ENCODE measurements at places on chromosomes 4 and X.
A peak's percentile ranks its signal among the peaks of the same experiment; 100 is the strongest.

DNA sequence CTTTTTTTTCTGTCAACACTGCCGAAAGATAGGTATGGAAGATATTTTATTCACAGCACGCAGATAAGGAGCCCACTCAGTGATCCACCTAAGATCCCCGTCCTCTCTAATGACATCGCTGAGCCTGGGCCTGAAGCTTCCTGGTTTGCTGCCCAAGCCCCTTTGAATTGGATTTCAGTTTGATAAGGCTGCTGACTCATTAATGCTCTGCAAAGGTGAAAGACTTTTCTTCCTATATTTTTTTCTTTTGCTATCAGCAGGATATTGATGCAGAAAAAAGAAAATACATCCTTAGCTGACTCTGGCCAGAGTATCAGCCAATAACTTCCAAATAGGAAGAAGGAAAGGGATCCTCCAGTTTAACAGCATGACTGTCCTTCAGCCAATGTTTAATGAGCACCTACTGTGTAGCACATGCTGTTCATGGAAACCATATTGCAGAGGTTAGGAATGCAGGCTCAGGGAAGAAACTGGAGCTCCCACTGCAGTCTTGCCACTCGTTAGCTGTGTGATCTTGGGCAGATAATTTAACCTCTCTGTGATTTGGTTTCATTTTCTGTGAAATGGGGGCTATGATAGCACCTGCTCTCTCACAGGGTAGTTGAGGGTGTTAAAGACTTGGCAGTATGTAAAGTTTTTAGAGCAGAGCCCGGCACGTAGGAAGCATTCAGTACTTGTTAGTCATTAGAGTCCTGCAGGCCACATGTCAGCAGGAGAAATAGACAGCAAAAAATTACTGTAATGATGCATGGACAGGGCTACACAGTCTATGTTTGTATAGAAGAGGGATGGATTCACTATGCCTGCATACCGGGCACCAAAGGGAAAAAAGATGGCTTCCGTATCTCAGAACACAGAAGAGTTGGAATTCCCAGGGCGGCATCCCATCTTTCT lies 39.3 kb downstream of the EVC start:
- DNase-seq, result no peak

DNA sequence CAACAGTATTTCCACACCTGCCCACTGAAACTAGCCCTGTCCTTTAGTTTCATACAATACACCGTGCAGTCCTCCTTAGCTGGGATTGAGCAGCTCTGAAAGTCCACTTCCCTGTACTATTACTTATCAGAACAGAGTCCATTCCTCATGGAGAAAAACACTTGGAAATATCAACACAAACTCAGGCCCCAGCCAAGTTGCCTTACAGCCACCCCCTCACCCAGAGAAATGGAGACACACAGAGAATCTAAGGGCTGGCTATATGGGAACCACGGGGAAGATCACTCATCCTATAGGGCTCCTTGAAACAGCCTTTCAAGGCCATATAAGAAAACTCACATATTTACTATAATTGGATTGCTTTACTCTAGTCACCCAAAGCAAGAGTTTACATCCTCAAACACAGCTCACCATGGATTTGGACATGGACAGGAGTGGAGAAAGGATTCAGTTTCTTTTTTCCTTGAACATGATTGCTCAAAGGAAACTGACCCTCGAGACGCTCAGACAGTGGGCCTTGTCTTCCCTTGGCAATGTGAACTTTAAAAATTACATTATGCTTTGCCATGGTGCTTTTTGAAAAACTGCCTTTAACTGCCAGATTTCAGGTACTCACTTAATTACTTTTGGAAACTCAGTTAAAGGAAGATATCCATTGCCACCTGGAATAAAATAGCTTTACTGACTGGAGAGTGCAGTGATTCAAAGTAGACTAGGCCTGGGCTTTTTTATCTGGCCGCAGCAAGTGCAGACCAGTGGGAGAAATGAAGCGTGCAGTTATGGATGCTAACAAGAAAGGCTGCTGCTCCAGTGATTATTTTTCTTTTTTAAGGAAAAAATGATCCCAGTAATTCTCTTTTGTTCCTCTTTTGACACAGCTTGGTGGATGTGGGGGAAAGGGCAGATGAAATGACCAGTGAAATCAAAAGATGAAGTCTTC lies 1.6 kb downstream of the SCARB2 start:
- DNase-seq, result no peak

DNA sequence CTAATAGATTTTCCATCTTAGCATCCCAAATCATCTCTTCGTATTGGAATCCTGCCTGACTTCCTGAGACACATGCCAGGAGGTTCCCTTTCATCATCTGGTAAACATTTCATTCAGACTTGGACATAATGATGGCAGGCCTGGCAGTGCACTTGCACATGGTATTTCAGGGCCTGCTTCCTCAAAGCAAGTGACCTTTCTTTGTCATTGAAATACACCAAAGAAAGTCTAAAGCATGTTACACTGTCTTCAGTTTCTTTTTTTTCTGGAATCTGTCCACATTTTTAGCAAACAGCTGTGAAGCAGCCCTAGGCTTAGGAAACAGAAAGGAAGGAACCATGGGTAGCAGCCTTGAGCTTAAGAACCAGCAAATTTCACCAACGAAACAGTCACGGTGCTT lies 205.9 kb upstream of the VCX start:
- DNase-seq, result no peak

DNA sequence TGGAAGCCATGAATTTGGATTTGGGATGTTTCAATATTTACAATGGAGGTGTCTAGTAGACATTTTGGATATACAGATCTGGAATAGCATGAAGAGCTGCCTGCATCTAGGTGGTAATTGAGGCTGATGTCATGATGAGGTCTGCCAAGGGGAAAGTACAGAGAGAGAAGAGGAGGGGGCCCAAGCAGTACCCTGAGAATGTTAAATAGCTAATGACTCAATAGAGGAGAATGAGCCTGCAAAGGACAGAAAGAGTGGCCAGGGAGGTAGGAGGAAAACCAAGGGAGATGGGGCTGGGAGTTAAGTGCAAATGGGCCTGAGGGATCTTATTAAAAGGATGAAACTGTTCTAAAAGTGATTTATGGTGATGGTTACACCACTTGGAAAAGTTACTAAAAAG lies 182.2 kb upstream of the KIT start:
- DNase-seq, result no peak

GRCh38 chr4:67459164-67459563 lies 86.1 kb downstream of the CENPC start:
- DNase-seq, result no peak

GRCh38 chr4:117783716-117784115 lies 250.6 kb upstream of the NDST3 start:
- DNase-seq, result no peak

DNA sequence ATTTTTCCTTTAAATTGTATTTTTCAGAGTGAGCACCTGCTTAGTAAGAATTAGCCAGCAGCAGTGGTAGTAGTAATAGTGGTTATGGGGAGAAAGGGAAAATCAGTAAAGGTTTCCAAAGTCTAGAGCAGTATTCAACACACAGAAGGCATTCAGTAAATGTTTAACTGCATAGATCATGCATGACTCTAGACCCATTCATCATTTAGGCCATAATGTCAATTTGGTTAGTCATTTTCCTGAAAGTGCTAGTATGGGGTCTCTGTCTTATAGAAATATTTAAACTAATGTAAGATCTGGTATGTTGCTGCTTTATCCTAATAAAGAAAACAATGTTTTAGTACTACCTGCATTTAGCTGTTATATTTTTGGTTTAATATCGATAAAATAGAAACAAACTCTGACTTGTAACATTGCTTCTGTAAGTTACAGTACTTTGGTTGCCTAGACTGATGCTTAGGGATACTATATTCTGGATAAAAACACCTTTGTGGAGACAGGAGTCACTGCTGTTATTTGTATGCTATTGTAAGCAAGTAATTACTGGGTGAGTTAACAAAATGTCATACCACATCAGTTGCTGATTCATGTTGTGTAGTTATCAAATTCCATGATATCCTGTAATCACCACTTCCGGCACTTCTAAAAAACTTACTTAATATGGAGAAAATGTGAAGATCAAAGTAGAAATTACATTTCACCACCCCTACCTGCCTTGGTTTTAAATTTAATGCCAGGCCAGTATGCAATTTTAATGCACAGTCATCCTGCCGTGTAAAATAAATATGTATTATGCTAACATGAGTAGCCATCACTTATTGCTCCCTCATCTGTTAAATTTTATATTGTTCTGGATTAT lies 115.8 kb upstream of the BMPR1B start:
- no peak for DNase-seq

GRCh38 chrX:23664496-23664895 lies 2.8 kb upstream of the PRDX4 start:
- no peak for DNase-seq

- no peak for DNase-seq
Measured at GRCh38 chrX:112819813-112820212, 20.8 kb downstream of the AMOT start.

- DNase-seq, result no peak
Measured at GRCh38 chr4:133620555-133620954, 471.5 kb downstream of the PCDH10 start.

DNA sequence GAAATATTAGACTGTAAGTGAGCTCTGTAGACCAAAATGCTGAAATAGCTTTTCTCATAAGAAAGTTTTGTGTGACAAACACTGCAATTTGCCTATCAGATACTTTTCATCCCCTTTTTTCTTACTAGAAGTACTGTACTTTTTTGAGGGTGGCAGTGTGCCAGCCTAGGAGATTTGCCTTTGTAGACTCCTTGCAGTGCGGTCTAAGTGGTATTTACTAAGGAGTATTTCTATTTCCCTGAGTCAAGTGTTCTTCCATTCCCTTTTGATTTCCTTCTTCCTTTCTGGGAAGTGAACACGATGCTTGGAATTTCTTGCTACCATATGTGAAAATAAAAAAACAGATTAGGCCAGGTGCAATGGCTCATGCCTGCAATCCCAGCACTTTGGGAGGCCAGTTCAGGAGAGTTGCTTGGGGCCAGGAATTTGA lies 34.6 kb downstream of the PDLIM5 start:
- DNase-seq, result no peak

GRCh38 chr4:45663003-45663402 lies 460.9 kb downstream of the GABRG1 start:
- no peak for DNase-seq

- DNase-seq, result no peak
Measured at GRCh38 chr4:153799694-153800074, 10.8 kb upstream of the SFRP2 start.

DNA sequence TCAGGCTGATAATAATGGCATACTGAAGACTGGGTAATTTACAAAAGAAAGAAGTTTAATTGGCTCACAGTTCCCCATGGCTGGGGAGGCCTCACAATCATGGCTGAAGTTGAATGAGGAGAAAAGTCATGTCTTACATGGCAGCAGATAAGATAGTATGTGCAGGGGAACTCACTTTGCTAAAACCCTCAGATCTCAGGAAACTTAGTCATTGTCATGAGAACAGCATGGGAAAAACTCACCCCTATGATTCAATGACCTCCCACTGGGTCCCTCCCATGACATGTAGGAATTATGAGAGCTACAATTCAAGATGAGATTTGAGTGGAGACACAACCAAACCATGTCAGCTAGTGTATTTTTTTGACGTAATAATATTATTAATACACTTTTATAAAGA lies 149.8 kb upstream of the BOD1L1 start:
- DNase-seq, result no peak

DNA sequence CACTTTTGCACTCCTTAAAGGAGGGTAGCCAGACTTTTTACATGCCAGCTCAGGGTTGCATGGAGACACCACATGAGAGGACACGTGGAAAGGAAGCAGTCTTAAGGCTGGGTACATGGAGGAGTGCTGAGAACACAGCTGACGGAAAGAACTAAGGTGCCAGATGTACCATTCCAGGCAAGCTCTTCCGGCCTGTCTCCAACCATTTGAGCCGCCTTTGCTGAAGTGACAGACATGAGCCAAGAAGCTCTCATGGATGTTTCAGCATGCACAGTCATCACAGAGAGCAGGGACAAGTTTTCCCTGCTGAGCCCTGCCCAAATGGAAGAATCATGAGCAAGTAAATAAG lies 83.4 kb upstream of the BMP2K start:
- DNase-seq, result no peak

DNA sequence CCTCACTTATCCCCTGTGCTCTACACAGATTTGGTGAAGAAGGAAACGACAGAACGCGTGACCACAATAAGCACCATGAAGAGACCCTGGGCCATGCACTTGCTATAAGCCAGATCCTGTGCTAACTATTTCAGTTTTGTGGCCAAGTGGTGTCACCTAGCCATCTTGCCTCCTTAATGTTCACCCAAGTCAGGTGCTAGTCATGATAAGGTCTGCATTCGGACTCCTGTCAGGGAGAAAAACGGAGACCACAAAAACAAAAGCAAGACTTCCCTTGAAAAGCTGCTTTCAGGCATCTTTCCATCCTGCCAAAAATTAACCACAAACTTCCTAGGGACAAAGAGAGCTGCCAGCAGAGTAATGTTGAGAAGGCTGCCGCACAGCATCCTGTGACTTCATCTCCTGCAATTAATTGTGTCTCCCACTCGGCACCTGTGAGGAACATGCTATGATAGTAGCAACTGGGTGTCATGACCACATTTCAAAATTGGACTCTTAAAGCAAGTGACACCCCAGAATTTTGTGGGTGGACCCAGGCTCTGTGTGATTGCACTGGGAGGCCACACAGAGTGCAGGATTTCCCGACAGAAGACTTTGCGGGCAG lies 8.8 kb upstream of the IDS start:
- no peak for DNase-seq

DNA sequence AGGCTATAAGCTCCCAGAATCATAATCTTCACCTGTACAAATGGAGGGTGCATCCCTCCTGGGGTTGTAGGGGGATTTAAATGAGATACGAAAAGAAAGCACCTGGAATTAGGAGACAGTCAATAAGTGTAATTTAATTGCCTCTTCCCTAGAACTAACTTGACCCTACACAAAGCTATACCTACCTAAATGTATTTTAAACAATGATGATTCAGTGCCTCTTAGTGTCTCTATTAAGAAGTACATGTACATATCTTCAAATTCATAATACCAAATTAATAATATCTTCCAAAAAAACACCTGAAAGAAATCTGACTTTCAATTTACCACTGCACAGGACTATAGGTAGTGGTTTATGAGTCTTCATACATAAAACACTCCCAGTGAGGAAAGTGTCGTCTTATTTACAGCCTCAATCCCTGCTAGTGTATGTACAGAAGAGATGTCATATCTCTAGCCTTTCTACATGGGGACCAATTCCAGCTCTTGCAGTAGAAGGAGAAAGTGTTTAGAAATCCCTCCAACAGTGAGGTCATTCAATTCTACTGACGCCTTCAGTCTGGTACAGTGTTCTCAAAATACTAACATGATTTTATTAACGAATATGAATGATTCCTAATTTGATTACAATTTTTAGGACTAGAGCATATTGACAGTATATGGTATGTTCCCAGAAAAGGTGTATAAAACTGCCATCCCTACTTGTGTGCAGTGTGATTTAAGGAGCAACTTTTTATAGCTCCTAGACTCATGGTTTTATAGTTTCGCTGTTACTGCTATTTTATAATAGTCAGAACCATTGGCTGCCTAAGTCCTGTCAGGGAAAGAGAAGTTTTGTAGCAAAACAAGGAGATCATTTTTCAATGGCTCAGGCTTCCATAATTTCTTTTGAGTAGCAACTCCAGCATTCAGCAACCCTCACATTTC lies 282.7 kb downstream of the UNC5C start:
- no peak for DNase-seq

GRCh38 chr4:76987153-76987591 lies 37.6 kb downstream of the SEPTIN11 start:
- DNase-seq, result no peak

GRCh38 chrX:134388161-134389109 lies 71.5 kb upstream of the HPRT1 start:
- peak; percentile 40 for DNase-seq

GRCh38 chr4:8146157-8146556 lies 12.5 kb downstream of the ABLIM2 start:
- DNase-seq, result no peak
